Ovary (tissue), 10 donors: ENCODE measurements at places on chromosomes 13 and 19. TPM values are rescaled to one million over a fixed set of nuclear protein-coding genes. Genes with fewer than 3 reads are reported as not detected.

- DNase-seq, result no peak
Observed at GRCh38 chr13:31048521-31048920, 113.2 kb downstream of the HSPH1 start.

DNA sequence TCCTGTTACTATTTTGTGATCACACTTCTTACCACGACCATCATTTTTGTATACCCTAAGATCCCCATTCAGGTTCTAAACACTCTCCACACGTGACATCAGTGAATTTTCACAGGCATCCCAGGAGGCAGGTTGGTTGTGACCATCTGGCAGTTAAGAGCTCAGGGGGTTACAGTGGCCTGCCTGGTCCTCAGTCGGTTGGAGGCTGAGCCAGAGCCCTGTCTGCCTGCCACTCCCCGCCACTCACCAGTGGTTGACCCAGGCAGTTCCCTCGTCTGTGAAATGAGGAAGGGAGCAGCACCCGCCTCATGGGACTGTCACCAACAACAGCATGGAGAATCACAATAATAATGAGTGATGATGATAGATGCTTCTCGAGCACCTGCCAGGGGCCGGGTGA is 36.4 kb upstream of the EHD2 start:
- no peak for DNase-seq

DNA sequence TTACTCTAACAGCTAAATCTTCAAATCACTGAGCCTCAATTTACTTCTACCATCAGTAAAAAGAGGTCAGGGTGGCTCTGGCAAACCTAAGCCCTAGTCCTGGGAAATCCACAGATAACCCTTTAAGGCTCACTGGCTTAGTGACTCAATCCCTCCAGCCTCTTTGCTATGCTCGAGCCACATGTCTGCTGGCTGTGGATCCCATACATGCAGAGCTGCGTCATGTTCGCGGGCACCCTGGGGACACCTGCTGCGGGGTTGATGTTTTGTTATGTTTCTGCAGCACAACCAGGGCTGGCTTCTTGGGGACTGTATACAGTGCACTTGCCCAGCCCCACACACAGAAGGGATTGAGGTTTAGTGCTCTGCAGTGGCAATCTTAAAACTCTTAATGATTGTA is 41.6 kb upstream of the C13orf42 start:
- DNase-seq, result no peak

Gene NLRP5
- polyA plus RNA-seq, result 0.17 TPM

Gene SERPINE3
- not detected for polyA plus RNA-seq
